ENCODE measurements at places on chromosomes 5 and 9.

DNA sequence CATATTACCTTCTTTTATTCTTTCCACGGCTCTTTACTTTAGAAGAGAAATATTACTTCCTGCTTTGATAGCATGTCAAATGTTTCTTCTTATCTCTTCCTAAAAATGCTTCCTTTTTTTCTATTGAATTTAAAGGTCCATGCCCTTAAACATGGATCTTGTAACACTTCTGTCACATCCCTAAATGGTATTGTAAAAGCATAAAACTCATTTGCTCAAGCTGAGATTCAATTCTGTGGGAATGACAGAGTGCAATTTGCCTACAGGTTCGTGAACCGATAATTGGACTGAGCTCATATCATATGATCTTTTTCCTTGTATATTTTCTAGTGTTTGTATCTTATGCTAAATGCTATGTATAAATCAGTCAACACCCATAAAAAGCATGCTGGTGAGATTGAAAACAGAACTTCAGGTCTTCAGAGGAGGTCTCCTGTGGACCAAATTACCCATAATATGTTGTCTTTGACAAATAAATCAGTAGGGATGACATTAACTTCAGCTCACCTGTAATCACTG is 429.3 kb downstream of the TMEM232 start:
- DNase-seq = no peak

- DNase-seq = no peak
Measured at GRCh38 chr9:92098638-92099037, 16.6 kb downstream of the SPTLC1 start.

- no peak for DNase-seq
Measured at GRCh38 chr9:92245005-92245797, 48.3 kb downstream of the IARS1 start.

GRCh38 chr5:17123010-17123409 is 94.4 kb upstream of the BASP1 start:
- DNase-seq = no peak

GRCh38 chr9:12194731-12195130 is 498.5 kb upstream of the TYRP1 start:
- DNase-seq = no peak

- DNase-seq = no peak
Measured at GRCh38 chr5:156593546-156593945, 256.5 kb upstream of the PPP1R2B start.

DNA sequence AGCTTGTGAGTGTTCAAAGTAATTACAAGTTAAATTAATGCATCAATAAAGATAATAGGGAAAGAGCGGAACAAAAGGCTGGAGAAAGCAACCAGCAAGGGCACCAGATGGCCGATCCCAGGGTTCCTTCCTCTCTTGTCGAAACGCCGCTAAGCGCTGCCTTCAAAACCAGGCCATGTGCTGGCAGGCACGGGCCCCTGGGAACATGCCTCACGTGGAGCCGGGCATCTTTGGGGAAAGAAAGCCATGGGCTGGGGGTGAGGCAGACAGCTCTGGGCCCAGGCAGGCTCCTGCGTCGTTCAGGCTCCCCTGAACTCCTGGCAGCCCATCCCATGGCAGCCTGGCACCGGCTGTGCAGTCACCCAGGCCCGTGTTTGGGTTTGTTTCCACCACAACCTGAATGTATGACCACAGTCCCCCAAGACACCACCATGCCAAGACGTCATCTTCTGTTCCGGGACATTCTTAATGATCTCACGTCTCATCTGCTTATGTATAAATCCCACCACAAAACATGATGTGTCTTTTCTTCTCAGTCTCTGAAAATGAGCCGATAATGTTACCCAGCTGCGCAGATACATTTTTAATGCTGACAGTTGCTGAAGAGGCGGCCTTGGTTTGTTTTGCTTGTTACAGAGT is 110.4 kb upstream of the SARDH start:
- no peak for DNase-seq

GRCh38 chr5:160188141-160189015 is 40.9 kb upstream of the FABP6 start:
- no peak for DNase-seq

- DNase-seq = no peak
Measured at GRCh38 chr9:130981756-130982137, 27.2 kb upstream of the LAMC3 start.

DNA sequence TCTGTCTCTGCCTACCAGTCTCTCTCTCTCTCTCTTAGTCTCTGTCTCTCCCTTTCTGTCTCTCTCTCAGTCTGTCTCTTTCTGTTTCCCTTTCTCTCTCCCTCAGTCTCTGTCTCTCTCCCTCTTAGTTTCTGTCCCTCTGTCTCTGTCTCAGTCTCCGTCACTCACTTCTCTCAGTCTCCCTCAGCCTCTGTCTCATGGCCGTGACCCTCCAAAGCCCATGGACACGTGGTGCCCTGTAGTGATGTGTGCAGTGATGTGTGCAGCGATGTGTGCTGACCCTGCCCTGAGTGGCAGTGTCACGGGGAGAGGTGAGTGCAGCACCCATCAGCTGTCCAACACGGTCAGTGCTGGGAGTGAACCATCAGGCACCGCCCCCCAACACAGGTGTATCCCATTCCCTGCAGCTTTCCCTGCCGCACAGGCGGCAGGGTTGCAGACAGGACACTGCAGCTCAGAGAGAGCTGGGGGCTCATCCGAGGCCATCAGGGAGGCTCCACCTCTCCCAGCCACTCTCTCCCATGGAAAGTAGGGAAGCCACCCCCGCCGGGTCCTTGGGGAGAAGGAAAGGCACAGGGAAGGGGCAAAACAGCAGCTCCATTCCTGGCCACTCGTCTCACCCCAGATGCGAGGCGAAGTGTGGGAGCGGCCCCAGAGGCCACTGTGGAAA is 794 bp upstream of the LRRC14B start:
- DNase-seq = no peak

- DNase-seq = no peak
Measured at GRCh38 chr9:69590266-69590665, 81.9 kb downstream of the APBA1 start.

- DNase-seq = no peak
Measured at GRCh38 chr9:95438561-95439357, 78.0 kb downstream of the PTCH1 start.

DNA sequence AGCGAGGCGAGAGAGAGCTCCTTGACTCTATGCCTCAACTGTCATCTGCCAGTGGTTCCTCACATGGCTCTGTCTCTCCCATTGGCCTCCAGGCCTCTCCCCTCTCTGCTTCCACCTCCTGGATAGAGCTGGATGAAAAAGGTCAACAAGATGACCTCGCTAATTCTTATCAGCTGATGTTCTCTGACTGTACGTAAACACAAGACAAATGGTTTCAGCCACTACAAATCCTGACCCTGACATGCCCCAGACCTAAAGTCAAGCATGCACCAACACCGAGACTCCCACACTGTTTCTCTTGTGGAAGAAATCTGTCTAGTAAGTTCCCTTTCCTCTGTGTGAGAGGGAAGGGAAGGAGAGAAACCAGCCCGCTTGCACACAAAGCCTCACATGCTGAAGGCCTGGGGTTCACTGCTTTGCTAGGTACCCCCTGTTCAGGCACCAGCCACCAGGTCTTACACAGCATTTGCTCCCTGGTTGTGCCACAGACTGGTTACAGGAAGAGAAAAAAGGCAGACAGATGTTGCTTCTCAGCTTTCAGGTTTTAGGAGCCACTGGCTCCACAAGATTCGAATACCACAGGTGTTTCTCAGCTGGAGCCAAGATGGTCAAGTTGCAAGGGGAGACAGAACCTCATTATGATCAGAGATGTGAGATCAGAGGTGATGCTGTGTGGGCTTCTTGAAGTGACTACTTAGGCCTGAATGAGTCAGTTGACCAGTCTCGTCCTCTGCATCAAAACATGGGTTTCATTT is 592.5 kb downstream of the CCDC171 start:
- DNase-seq = no peak

DNA sequence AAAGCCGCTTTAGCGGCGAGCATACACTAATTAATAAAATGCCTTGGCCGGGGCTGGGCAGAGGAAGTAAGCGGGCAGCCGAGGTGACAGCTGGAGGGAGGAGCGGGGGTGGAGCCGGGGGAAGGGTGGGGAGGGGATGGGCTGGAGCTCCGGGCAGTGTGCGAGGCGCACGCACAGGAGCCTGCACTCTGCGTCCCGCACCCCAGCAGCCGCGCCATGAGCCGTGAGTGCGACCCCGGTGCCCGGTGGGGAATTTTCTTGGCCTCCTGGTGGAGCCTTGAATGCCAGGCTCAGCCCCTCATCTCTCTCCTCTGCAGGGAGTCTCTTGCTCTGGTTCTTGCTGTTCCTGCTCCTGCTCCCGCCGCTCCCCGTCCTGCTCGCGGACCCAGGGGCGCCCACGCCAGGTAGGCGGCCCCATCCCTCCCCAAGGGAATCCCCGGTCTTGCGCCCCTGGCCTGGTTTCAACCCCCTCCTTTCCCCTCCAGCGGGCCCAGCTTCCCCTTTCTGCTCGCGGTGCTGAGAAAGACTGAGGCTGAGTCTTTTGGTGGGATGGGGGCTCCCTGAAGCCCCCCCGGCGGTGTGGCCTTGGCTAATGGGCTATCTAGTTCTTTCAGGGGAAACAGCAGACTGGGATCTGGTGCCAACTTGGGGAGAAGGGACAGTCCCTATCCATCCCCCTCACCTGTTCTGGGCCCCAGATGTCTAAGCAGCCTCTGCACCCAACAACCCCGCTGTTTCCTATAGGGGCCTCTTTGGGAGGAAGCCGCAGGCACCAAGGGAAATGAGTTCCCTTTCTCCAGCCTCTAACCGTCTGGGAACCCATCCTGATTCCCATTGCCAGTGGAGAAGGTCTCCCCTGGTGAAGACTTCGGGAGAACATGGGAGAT is at the start of gene PTGS1:
Gene PTGS1, plus strand, starts transcription at position 156 of the 887 bp plus-strand sequence. Its CDS starts 61 bp downstream, at position 217.
- DNase-seq = no peak

GRCh38 chr9:111759762-111760639 is 34.7 kb downstream of the SHOC1 start:
- peak; percentile 64 for DNase-seq

- no peak for DNase-seq
Measured at GRCh38 chr5:90399251-90399650, 10.3 kb downstream of the CETN3 start.

- no peak for DNase-seq
Measured at GRCh38 chr5:83562071-83562606, 90.6 kb downstream of the VCAN start.

Measured in urinary bladder (tissue), 4 donors.